ENCODE measurements at places on chromosomes 1 and 21. TPM values are rescaled to one million over a fixed set of nuclear protein-coding genes. Genes with fewer than 3 reads are reported as not detected.

- DNase-seq: no peak
These were observed 22.6 kb upstream of the PLD5 start for GRCh38 chr1:242546849-242547729.

GRCh38 chr1:162067466-162067865 lies 2.0 kb upstream of the NOS1AP start:
- no peak for DNase-seq

HHIPL2 gene
- total RNA-seq: not detected

GRCh38 chr1:109225711-109226445 lies 12.2 kb downstream of the SARS1 start:
- DNase-seq: no peak

SLC35A3 gene
- total RNA-seq: 12.5 TPM

- no peak for DNase-seq
These were observed 29.6 kb downstream of the KCNC4 start for GRCh38 chr1:110239441-110240430.

GRCh38 chr1:207672522-207673130 lies 27.7 kb downstream of the CR1L start:
- DNase-seq: no peak

- DNase-seq: no peak
These were observed 36.3 kb upstream of the AHCYL1 start for GRCh38 chr1:109948285-109948630.

DNA sequence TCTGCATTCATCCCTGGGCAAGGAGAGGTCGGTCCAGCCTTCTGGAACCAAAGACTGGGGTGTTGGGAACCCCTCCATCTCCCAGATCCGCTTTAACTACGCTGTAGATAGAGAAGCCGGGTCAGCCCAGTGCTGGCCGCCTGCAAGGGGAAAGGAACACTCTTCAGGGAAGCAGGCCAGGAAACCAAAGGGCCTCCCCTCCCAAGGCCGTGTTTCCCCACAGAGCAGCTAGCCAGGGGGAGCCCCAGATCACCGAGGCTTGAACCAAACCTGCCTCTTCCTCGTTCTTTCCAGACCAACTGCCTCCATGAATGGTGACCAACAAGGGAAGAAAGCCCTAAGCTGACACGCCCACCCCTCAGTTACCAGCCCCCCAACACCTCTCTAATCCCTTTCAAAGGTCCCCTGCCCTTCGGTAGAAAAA lies 1.2 kb upstream of the CHD5 start:
- no peak for DNase-seq

LCE6A gene
- total RNA-seq: not detected

- DNase-seq: no peak
These were observed 15.1 kb downstream of the TAF13 start for GRCh38 chr1:109060707-109061106.

S100A7 gene
- total RNA-seq: not detected

DNA sequence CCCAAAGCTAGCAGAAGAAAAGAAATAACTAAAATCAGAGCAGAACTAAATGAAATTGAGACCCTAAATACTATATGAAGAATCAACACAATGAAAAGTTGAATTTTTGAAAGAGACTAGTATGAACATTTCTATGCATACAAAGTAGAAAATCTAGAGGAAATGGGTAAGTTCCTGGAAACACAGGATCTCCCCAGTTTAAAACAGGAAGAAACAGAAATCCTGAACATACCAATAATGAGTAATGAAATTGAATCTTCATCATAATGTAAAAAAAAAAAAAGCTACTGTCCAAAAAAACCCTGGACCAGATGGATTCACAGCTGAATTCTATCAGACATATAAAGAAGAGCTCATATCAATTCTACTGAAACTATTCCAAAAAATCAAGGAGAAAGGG lies 233.5 kb downstream of the PLPP3 start:
- no peak for DNase-seq

- DNase-seq: no peak
These were observed 1180.7 kb upstream of the B3GALT2 start for GRCh38 chr1:194367121-194367520.

DNA sequence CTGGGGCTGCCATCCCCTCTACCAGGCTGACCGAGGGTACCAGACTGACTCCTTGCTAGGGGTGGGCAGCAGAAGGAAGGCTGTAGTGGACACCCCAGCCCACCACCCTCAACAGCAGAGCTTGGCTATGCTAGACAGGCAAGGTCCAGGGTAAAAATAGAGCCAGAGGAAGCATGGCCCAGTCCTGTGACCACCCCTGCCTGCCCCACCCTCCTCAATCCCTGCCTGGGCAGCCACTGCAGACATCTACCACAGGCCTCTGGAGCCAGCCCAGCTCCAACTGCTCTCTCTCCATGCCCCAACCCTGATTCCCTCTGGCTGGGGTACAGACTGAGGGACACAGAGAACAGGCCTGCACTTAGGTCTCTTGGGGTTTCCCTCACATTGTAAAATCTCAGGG lies 1.7 kb downstream of the S100A1 start:
- no peak for DNase-seq

MEX3A gene
- total RNA-seq: 52.4 TPM

DNA sequence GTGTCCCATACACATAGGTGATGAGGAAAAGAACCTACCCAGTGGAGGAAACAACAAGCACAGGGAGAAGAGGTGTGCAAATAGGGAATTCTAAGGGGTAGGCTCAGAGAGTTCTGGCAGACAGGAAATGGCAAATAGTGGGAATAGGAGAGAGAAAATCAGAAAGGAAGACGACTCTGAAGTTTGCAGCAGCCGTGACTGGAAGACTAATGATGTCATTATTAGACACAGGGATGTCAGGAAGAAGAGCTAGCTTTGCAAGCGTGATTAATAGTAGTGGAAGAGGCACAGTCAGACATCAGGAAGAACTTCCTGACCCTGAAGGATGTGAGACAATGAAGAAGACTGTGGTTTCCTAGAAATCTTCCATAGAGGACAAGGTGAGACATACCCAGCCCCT lies 21.1 kb downstream of the DLGAP3 start:
- no peak for DNase-seq

LYPD8 gene
- total RNA-seq: not detected

AADACL3 gene
- total RNA-seq: 2.3 TPM

PSMA5 gene
- total RNA-seq: 166 TPM

- DNase-seq: no peak
These were observed 220.1 kb upstream of the KCNK2 start for GRCh38 chr1:214862421-214862820.

TNFRSF4 gene
- total RNA-seq: not detected

DNA sequence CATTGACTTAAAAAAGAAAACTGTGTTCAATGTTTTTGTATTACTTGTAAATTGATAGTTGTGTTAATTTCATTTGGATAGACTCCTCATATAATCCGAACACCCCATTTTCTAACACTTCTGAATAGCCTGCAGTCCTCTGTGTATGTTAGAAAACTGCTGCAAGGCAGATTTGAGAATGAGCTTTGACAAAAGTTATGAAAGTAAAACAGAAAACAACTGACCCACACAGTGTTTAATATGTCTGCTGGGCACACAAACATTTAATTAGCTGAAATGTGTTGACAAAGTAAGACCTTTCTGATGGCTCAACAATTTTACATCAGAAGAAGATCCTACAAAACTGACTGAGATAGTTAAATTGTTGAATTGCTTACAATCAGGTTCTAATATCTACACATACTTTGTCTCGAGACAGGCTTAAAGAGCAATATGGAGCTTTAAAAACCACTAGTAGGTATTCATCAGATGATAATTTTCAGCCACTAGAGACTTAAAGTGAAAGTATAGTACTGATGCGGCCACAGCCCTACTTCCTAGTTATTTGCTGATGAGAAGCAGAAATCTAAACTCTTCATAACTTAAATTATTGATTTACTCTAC lies 40.0 kb upstream of the PRMT6 start:
- DNase-seq: no peak

- no peak for DNase-seq
These were observed 30.0 kb upstream of the SSX2IP start for GRCh38 chr1:84720221-84720780.

SPATA17 gene
- 0.48 TPM for total RNA-seq

- DNase-seq: no peak
These were observed 2.7 kb downstream of the CFAP57 start for GRCh38 chr1:43174873-43175272.

- no peak for DNase-seq
These were observed 836 bp downstream of the CDC7 start for GRCh38 chr1:91501523-91501851.

DNA sequence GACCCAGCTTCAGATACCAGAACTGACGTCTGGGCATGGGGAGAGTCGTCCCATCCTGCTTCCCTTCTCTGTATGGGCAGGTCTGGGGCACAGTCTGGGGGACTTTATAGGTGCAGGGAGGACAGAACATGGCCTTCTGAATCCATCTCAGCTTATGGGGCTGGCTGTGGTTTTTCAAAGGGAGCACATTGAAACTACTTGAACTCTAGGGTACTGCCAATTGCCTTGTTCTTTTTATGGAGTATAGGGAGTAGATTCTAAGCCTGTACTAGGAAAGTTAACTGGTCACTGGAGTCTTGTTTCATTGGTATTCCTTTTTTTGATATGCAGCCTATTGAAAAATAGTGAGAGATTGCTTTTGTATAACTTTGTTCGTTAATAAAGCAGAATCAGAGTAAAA lies 90.2 kb downstream of the ATP5PO start:
- DNase-seq: no peak

GRCh38 chr1:17117451-17118265 lies 1.6 kb downstream of the PADI2 start:
- no peak for DNase-seq

DNA sequence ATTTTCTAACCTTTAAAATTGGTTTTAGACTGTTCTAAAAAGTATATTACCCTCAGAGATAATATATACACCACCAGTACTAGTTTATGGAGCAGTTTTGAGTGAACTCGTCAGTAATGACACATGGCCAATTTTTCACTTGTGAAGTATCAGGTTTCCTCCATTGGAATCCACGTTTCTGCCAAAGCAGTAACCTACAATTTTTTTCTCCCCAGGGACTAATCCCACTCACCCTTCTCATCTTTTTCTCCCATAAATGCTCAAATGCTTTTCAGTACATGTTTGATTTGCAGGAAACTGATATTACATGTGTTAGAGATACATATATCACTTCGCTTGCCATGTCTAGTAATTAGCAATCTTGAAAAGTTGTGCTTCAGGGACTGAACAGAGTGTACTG lies 94.1 kb downstream of the COL24A1 start:
- DNase-seq: no peak

- no peak for DNase-seq
These were observed 1.3 kb downstream of the PIK3R3 start for GRCh38 chr1:46131093-46131492.

DNA sequence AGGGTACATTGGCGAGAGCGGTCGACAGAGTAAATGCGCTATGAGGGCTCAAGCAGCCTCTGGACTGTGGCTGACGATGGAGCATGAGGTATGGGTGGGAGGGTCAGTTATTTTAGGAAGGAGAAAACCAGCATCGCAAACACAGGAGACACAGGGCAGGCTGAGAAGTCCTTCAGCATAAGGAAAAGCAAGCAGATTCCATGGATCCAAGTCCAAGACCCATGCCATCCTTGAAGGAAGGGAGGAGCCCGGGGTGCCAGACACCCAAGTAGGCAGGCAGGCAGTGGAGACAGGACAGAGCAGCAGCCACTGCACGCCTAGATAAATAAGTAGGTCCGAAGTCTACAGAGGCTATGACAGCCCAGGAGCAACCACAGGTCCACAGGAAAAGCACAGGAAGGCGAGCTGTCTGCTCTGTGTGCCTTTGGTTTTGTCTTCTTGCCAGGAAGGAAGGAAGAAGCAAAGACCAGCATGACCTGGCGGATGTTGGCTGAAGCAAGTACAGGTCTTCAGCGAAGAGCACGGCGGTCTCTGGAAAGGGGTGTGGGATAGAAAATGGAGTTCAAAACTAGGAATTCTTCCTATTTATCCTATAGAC lies 76.4 kb upstream of the SLC45A1 start:
- DNase-seq: no peak

DNA sequence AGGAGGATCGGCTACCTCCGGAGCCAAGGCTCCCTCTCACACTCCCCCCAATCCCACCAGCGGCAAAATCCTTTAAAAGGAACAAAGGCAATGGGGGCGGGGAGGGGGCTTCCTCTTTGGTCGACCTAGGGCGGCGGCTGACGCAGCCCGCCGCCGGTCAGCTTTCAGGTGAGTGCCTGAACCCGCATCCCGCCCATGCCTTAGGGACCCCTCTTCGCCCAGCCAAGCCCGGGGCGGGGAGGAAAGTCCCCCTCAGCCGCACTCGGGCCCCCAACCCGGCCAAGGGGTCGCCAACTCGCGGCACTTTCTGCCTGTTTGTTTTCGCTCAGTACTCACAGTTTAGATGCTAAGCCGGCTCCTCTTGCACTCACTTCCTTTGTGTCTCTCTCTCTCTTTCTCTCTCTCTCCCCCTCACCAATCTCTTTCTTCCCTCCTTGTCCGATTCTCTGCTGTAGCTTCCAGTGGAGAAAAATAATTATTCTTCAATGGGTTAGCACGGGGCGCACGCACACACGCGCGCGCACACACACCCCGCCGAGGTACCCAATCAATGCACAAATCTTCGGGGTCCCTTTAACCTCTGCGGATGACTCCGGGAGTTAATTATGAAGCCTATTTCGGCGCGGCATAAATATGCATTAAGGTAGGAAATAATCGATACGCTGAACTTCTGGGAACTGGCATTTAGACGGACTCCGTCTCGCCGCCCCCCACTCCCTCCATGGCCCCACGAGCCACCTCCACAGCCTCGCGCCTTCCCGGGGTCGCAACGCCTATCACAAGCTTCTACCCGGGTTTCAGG lies at the start of gene BLACAT1:
BLACAT1 (minus strand) TSS at position 465 of the 802 bp plus-strand sequence.
- peak; percentile 77 for DNase-seq

DNA sequence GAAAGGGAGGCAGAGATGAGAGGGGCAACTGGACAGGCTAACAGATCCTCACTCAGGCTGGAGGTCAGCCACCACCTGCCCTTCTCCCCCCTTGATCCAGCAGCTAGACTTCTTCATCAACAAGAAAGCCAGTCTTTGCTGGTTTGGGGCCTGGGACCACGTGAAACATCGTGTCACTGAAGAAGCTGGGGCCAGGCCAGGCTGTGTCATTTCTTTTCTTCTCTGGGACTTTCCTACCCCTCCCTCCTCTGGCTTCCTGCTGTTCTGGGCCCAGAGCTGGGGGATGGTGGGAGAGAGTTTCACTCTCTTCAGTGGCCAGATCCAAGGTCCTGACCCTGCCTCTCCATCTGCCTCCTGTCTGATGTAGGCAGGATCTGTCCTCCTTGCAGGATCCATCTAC lies 18.1 kb upstream of the SLC26A9 start:
- no peak for DNase-seq

DNA sequence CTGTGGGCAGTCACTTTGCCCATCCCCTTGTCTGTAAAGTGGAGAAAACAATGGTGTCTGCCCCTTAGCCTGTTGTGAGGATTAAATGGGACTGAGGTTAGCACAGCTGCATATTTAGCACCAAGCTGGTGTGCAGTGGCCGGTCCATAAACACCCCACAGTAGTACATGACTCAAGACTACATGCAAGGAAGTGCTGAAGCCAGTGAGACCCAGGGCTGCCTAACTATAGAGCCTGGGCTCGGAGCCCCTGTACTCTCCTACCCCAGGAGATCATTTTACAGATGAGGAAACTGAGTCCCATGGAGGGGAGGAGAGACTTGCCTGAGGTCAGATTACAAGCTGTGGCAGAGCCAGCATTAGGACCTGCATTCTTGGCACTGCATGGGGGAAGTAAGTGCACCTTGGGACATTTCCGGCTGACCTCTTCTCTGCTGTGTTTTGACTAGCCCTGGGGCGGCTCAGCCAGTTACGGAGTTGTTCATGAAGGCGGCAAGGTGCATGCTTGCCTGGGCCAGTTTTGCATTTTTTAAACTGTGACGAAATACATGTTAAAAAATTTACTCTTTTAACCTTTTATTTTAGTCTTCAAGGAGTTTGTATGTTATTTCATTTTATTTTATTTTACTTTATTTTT lies 3.2 kb downstream of the SERINC2 start:
- no peak for DNase-seq

Measured in H1 (cell line).